ENCODE measurements at places on chromosomes 3 and 15.

DNA sequence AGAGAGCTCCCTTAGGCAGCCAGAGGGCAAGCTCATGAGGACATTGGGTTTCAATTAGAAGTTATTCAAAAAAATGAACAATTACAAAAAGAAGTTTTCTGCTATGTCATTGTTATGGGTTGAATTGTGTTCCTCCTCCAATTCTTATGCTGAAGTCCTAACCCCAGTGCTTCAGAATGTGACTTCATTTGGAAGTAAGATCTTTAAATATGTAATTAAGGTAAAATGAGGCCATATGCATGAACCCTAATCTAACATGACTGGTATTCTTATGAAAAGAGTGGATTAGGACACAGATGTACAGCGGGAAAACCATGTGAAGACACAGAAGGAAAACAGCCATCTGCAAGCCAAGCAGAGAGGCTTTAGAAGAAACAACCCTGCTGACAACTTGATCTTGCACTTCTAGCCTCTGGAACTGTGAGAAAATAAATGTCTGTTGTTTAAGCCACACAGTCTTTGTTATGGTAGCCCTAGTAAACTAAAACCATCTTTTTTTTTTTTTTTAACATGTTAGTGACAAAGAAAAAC, 929.6 kb downstream of the EPHA3 start:
- DNase-seq = no peak

- DNase-seq = no peak
Measured at GRCh38 chr3:122984007-122984406, 43.6 kb downstream of the SEMA5B start.

DNA sequence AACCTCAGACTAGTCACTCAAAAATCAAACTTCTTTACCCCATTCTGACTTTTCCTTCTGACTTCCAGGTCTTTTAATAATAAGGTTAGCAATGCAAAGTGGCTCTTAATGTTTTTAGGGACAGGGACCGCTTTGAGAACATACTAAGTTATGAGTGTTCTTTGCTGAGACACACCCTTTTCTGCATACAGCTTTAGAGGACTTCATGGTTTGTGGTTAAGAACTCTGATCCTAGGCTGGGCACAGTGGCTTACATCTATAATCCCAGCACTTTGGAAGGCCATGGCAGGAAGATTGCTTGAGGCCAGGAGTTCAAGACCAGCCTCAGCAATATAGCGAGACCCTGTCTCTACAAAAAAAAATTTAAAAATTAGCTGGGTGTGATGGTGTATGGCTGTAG, 85.8 kb upstream of the CACNA2D3 start:
- no peak for DNase-seq

DNA sequence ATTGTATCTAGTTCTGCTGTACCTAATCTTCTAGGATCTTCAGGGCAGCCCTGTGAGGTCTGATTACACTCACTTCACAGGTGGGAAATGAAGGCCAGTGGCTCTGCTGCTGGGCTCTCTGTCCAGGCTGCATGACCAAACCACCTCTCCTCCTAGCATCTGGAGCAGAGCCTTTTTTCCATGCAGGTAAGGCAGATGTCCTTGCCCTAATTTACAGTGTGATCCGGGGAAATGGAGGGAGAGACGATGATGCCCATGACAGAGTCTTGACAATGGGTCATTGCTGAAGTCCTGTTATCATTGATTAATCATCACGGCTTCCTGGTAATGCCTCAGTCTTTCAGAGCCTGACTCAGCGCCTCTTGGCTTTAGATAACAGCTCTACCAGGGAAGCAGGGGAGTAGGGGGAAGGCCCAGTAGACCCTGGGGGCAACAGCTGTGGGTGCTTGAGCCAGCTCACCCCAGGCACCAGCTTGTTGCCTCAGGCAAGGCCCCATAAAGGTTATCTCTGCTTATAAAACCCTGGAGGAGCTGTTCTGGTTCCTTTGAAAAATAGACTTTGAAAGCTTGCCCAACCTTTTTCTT, 153.4 kb downstream of the GABRG3 start:
- DNase-seq = no peak
